Epithelial cell of esophagus (primary cell): ENCODE measurements at places on chromosomes 7 and 10.

- no peak for DNase-seq
Observed at GRCh38 chr7:102192790-102193189, 93.9 kb upstream of the SH2B2 start.

- DNase-seq = no peak
Observed at GRCh38 chr7:51251290-51251689, 65.3 kb downstream of the COBL start.

- no peak for DNase-seq
Observed at GRCh38 chr7:75884476-75884875, 5.6 kb downstream of the RHBDD2 start.

GRCh38 chr7:44073664-44074348, 8.4 kb upstream of the PGAM2 start:
- DNase-seq = peak; percentile 72

DNA sequence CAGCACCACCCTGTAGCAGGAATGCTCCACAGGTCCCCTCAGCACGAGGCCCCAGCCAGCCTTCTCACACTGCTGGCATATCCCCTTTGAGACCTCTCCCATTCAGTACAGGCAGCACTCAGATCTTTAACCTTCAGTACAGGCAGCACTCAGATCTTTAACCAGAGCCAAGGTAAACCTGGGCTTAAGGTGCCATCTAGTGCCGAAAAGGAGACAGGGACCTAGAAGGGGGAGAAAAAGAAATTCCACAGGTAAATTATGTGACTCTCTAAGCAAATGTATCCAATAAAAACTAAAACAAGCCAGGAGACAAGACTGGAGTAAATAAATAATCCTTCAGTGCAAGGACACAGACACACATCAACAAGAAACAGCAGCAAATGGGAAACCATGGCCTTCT, 358.6 kb downstream of the PTPRN2 start:
- no peak for DNase-seq

DNA sequence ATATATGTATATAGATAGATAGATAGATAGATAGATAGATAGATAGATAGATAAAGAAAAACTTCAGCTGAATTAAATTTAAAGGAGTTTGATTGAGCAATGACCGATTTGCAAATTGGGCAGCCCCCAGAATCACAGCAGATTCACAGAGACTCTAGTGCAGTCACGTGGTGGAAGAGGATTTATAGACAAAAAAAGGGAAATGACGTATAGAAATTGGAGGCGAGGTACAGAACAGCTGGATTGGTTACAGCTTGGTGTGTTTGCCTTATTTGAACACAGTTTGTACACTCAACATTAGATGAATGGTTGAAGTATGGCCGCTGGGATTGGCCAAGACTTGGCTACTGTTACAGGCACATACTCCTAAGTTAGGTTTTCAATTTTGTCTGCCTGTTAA, 8.2 kb upstream of the PODXL start:
- DNase-seq = no peak
